ENCODE measurements at places on chromosomes 1 and 21.

GRCh38 chr1:165637427-165637826 lies 6.4 kb downstream of the MGST3 start:
- no peak for DNase-seq

DNA sequence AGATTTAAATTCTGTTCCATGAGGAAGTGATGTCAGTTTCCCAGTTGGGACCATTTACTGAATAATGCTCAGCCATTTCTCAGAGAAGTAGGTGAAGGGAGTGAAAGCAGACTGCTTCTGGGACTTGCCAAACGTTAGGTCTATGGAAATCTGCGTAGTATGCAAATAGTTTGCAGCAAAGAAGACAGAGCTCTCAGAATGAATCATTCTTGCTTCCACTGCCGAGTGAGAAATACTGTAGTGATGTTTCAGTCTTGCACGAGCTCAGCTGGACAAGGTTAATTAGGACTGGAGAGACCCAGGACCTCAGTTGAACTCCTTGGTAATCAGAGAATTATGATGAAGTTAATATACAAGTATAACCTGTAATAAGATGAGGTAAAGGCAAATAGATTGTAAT lies 317.7 kb upstream of the DAB1 start:
- DNase-seq, result no peak

DNA sequence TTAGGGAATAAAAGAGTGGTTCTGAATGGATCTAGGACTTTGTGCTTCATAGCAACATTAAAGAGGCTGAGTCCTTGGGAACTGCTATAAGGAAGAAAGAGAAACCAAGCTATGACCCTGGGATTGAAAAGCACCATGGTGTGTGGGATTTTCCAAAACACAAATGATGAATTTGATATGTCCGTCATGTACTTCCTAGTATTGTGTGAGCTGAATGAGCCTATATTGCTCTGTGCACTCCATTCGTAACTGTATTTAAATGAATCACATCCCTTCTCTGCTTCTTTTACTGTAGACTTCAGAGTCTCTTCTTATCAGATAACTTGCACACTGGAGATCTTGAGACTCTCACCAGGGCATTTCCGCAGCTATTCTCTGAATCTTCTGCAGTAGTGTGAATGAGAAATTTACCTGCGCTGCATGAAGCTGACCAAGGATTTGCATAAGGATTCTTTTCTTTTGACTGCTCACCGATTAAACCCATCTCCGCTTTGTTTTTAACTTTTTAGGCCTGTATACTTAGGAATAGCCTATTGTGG lies 23.1 kb upstream of the OR10J4 start:
- no peak for DNase-seq

- DNase-seq, result no peak
These were observed 1.2 kb downstream of the SH3BGR start for GRCh38 chr21:39452970-39453342.

- DNase-seq, result no peak
These were observed 54.1 kb upstream of the TRIM67 start for GRCh38 chr1:231107600-231108326.

DNA sequence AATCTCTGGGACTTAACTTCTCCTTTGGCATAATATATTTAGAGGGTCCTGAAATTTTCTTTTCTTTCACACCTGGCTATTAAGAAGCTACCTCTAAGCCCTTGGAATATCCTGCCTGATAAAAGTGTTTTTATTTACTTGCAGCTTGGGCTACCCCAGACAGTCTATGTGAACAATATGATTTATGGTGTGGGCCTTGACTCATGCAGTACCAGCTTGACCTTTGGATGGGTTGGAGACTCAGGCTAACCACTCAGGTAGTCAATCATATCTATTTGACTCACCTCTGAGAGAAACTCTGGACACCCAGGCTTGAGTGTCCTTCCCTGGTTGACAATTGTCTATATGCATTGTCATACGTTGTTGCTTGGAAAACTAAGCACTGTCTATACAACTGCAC lies 13.4 kb upstream of the PGBD2 start:
- no peak for DNase-seq

DNA sequence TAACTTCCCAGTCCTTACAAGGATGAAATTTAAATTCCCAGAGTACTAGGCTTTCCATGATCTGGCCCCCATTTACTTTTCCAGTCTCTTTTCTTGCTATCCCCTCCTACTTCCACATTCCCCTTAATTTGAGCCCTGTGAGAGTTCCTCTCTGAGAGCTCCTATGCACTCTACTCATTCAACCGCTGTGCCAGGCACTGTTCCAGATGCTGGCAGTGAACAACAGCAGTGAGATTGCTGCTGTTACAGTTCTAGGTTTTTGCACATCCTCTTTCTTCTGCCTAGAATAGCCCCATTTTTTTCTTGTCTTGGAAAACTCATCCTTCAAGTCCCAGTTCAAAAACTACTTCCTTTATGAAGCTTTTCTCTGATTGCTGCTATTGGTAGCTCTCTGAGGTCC lies 18.8 kb downstream of the ATF6 start:
- no peak for DNase-seq

GRCh38 chr1:231969076-231969475 lies 342.5 kb downstream of the DISC1 start:
- DNase-seq, result no peak
